ENCODE measurements at places on chromosomes 1 and 21. TPM values are rescaled to one million over a fixed set of nuclear protein-coding genes. Genes with fewer than 3 reads are reported as not detected.

DNA sequence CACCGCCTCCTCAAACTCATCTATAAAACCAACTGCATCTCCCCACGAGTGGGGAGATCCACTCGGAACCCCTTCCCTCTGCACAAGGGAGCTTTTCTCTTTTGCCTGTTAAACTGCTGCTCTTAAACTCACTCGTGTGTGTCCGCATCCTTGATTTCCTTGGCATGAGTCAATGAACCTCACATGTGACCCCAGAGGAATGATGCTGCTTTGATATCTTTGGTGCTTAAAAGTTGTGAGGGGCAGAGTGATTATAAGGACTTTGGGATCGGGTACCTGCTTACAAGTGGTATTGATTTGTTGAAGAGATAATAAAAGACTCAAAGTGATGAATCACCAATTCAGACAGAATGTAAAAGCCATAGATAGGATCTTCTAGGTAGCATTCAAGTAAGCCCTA is 125.3 kb downstream of the GREM2 start:
- no peak for DNase-seq

FCRLA gene
- 0.45 TPM for polyA plus RNA-seq

- DNase-seq, result no peak
Observed at GRCh38 chr1:94302497-94302896, 65.1 kb upstream of the ARHGAP29 start.

TRIM45 gene
- polyA plus RNA-seq, result 22.3 TPM

DNA sequence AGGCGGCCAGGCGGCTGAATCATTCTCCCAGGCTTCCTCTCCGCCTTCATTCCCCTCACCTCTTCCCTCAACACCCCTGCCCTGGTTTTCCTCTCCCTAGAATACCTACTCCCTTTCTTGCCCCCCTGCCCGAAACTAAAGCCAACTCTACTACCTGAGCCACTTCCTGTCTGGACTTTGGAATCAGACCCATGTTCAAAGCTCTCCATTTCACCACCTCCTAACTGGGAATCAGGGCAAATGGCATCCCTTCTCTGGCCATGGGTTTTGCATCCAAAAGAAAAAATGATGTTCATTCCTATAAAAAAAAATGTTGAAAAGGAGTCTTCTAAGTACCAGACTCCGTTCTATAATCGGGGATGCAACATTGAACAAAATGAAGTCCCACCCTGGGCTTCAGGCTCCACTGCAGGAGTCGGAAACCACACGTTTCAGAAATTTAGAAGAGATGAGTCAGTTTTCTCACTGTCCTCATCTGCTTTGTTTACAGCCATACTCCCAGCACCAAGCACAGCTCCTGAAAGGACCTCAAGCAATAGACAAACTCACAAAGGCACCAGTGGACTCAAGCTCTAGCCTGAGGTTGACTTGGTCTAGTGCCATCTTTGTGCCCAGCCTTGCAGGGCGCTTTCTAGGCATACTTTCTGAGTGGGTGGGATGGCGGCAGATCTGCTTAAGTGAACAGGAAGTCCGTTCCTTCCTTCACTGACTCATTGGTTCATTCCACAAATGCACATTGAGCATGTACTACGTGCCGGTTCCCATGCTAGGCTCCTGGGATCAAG is 176.2 kb downstream of the IGSF21 start:
- no peak for DNase-seq

- no peak for DNase-seq
Observed at GRCh38 chr1:115726161-115726560, 42.4 kb downstream of the CASQ2 start.

DNA sequence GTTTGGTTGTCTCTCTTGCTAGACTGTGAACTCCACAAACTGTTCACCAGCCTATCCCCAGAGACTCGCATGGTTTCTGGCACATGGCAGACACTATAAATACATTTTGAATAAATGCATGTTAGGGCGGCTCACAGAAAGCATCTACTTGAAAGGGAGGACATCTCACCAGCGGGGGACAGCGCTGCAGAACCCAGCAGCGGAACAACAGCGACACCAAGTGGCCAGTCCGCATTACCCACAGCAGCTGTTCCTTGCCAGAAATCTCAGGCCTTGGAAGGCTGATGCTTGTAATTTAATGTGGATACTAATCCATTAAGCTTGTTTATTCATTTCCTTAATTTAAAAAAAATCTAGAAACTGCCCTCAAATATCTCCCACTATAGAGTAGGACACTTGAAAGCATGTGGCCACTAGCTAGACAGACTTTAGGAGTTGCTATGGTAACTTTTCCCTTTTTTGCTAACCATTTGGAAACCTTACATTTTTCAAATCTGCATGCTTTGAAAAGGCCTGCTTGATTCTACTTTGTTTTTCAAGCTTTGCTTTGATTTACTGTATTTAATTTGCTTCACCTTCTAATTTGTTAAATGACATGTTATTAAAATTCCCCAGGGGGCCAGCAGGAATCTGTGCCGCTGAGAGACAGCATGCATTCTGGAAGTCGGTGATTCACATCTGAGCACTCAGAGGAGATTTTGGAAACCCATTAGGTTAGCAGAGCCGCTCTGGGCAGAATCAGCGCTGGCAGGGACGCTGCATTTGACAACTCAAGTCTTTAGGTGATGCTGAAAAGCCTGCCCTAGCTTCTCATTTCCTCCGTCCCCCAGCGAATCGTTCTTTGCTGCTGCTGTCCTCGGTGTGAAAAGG is 63.5 kb upstream of the SSX2IP start:
- DNase-seq, result peak; percentile 66

GRCh38 chr1:42422737-42423136 is 33.1 kb downstream of the ZMYND12 start:
- DNase-seq, result no peak

Measured in renal cortex interstitium (tissue), 15 donors.